Fibroblast of skin of back (primary cell): ENCODE measurements at places on chromosomes 3 and 15.

DNA sequence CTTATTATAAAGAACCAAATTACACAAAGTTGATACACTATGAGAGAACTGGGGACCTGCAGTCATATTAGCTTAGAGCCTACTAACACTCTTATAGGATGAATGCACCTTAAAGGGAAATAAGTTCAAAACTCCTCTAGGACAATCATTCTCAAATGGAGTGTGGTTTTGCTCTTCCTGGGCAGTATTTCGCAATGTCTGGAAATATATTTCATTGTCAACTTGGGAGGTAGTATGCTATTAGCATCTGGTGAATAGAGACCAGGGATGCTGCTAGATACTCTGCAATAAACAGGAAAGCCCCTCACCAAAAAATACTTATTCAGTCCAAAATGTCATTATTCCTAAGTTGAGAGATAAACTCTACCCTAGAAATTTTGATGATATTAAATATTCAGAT, 451.4 kb upstream of the ARPP21 start:
- DNase-seq = no peak

DNA sequence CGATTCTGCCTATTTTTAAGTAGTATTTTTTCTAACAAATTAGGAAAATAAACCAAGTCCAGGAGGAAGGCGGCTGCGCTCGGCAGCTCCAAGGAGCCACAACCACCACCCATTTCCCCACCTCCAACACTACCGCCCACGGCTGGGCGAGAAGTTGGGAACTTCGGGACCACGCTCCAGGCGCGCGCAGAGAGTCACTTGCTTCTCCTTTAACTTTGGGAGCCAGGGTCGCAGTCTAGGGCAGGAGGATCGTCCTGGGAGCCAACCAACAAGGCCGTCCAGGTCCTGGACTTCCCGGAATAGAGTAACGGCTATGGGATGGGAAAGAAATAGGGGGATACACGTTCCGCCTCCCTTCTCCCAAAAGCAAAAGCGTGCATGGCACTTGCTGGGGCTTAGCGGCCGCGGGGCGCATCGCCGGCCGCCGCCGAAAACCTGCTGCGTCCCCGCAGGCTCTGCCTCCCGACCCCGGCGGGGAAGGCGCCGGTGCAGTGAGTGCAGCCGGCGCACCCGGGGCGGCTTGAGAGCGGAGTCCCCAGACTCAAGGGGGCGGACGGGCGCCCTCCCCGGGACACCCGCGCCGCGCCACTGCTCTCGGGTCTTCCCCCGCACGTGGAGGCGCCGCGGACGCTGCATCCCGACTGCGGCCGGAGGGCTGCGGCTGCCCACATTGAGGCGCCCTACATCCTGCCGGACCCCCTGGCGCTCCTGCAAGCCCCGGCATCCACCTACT, 699 bp downstream of the MEGF11 start:
- DNase-seq = peak; percentile 11

GRCh38 chr3:186511245-186511644, 32.9 kb downstream of the CRYGS start:
- no peak for DNase-seq

- peak; percentile 88 for DNase-seq
Measured at GRCh38 chr3:105473521-105474223, 107.0 kb downstream of the ALCAM start.

GRCh38 chr3:161781381-161781780, 284.8 kb downstream of the OTOL1 start:
- no peak for DNase-seq

DNA sequence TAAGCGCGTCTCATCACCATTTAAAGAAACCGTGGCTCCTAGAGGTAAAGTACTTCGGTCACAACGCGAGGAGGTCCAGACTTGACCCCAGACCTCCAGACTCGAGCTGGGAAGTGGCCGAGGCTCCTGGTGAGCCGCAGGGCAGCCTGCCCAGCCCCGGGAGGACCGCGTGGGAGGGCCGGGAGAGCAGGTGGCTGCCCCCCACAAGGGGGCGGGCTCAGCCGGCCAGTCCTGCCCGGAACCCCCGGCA, at the start of gene SLC27A2:
Gene SLC27A2, plus strand, starts transcription at position 228 of the 250 bp plus-strand sequence. CDS start 232 bp downstream, outside the sequence.
- DNase-seq = no peak

GRCh38 chr15:44443515-44443914, 16.1 kb downstream of the CTDSPL2 start:
- DNase-seq = no peak

GRCh38 chr3:69097407-69098086, 12.8 kb downstream of the ARL6IP5 start:
- DNase-seq = no peak

DNA sequence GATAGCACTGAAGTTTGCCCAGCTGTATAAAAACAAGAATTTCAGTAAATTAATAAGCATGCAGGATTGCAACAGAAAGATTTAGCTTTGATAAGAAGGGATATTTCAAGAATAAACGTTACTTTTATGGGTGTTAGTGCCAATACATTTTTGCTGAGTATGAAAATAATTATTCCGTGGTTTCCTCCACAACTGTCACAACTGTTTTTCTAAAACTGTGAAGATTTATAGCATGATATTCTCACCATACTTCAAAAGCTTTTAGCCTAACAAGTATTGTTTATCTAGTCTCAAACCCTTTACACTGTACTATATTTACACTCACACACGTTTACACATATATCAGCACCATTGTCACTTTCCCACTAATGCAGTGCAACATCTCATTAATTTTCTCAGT, 200.5 kb downstream of the TPRG1 start:
- DNase-seq = no peak

DNA sequence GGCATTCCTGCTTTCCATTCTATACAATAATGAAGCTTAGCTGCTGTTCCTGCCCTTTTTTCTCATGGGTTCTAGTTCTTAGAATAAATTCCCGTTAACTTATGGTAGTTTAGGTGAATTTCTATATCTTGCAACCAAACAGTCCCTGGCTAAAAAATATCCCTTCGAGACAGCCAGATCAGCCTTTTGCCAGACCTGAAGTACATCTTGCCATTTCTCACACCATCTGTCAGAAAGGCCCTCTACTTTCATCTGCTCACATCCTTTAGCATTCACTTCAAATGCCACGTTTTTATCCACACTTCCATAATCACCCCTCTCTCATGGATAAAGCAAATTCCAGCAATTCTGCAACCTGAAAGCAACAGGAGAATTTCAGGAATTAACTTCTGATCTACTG, 145.4 kb downstream of the GAP43 start:
- no peak for DNase-seq

GRCh38 chr3:11186771-11187191, 32.5 kb downstream of the HRH1 start:
- DNase-seq = no peak

DNA sequence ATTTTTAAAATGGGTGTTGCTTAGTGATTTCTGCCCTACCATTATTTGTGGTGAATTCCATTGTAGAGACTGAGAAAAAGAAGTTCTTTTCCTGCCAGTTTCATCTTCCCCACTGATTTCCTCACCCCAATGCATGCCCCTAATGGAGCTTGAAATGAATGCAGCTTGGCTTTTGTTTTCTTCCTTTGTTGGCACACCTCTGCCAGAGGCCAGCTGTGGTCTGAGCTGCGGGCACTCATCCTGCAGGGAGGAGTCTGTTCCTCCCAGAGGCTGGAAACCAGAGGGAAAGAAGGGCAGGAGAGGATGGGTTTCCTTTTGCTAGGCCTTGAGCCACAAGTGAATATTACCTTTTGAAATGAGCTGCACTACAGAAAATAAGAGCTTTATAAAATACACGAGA, 9.3 kb upstream of the ST8SIA2 start:
- no peak for DNase-seq

- no peak for DNase-seq
Measured at GRCh38 chr3:98712726-98713125, 50.4 kb upstream of the ST3GAL6 start.

GRCh38 chr3:130991126-130991525, 35.5 kb downstream of the ASTE1 start:
- DNase-seq = no peak

GRCh38 chr3:37040231-37040630, 46.9 kb downstream of the MLH1 start:
- DNase-seq = peak; percentile 7

DNA sequence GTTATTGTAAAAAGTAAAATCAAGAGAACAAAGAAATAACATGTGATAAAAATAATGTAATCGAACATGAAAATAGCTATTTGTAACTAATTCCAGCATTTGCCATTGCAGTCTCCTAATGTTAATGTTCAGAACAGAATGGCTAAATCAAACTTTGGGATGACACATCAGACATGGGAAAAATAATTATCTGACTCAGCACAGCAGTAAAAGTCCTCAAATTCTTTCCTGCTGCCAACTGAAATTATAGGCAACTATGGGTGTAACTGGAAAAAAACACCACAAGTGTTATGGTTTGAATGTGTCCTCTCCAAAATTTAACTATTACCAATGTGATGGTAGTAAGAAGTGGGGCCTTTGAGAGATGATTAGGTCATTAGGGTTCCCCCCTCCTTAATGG, 446.7 kb downstream of the C3orf38 start:
- peak; percentile 48 for DNase-seq
